SJCRH30 (cell line): ENCODE measurements at places on chromosomes 5 and 9. TPM values are rescaled to one million over a fixed set of nuclear protein-coding genes. Genes with fewer than 3 reads are reported as not detected.

DNA sequence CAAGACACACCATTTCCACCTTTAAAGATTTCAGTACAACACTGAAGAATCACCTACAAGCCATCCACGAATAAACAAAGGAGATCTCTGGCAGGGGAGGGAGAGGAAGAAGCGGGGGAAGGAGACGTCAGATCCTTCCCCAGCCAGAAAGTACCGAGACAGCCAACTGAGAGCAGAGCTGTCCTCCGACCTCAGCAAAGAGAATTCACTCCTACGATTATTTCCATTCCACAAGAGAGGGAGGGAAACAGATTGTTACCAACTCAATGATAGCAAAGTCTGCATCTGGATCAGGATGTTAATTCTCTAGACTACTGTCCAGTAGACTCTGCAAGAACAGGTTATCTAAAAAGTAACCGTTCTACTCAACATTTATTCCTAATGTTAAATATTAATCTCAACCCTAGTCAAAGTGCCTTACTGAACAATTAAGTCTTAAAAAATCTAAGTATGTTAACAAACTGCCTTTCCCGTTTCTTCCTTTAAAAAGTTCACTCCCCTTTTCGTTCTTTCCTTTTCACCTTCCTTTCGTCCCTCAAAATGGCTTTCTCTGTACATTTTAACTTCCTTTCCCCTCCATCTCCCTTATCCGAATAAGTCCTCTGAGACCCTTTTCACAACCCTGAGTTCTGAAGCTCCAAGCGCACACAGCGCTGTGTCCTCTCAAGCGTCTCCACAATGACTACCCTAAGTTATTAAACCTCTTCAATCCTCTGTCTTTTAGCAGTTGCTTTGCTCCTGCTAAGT, 1.4 kb downstream of the CHD1 start:
- DNase-seq = peak; percentile 42
- no peaks in the 10 kb centered on the region for H3K27me3 ChIP-seq
- peak overlapping the region; percentile 81 for H3K4me3 ChIP-seq
- peak overlapping the region; percentile 87 for H3K27ac ChIP-seq

- peak; percentile 71 for DNase-seq
- peak overlapping the region; percentile 46 for H3K27ac ChIP-seq
- H3K4me1 ChIP-seq = peaks cover 14% of the 10 kb centered on the region
- H3K27me3 ChIP-seq = no peaks in the 10 kb centered on the region
Measured at GRCh38 chr5:142364251-142365145, 39.7 kb upstream of the SPRY4 start.

DNA sequence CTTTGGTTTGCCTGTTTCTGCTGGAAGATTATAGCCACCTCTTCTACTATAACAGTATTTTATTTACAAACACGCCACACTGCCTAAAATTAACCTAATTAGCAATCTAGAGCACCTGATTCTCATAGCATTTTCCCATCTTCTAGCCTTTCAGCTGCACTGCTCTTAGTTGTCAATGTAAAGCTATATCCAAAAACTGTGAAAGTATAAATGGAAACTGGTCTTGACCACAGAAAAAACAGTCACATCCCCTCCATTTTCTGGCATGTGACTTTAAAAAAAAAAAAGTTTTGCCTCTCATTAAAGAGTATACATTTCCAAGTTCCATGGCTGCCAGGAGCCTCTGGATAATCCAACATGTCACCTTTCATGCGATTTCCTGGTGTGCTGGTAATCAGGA, 287.8 kb downstream of the DTWD2 start:
- H3K27ac ChIP-seq = no peak overlapping the region
- DNase-seq = no peak
- H3K36me3 ChIP-seq = no peaks in the 10 kb centered on the region
- no peaks in the 10 kb centered on the region for H3K27me3 ChIP-seq

GRCh38 chr5:72940082-72940481, 15.8 kb upstream of the FCHO2 start:
- no peaks in the 10 kb centered on the region for H3K36me3 ChIP-seq
- H3K27me3 ChIP-seq = peaks cover under 1% of the 10 kb centered on the region; the same call in 1 of the 2 replicates
- DNase-seq = no peak
- no peaks in the 10 kb centered on the region for H3K4me1 ChIP-seq
- no peak overlapping the region for H3K27ac ChIP-seq
- H3K4me3 ChIP-seq = no peak overlapping the region

- no peak overlapping the region for H3K27ac ChIP-seq
- no peak for DNase-seq
- H3K27me3 ChIP-seq = no peaks in the 10 kb centered on the region; the same call in 1 of the 2 replicates
- no peak overlapping the region for H3K4me3 ChIP-seq
- H3K4me1 ChIP-seq = peaks cover 5% of the 10 kb centered on the region
Measured at GRCh38 chr5:32776200-32776599, 65.1 kb downstream of the NPR3 start.

DNA sequence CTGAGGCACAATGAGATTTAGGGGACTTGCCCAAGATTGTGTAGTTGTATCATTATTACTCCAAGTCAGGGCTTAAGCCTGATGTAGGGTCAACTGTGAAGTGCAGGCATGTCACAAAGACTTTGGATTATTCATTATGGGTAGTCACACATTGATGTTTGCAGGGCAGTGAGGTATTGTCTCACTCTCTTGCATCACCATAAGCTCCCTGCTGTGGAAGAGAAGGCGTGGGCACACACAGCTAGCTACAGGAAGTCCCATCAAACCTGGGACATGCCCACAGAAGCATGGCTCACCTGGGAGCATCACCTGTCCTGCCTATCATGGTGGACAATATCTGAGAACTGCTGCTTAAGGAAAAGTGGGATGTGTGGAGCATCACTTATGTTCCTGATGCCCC, 42.1 kb downstream of the TMOD1 start:
- no peaks in the 10 kb centered on the region; the same call in 1 of the 2 replicates for H3K4me1 ChIP-seq
- no peak for DNase-seq
- H3K27me3 ChIP-seq = no peaks in the 10 kb centered on the region
- no peak overlapping the region for H3K4me3 ChIP-seq
- H3K27ac ChIP-seq = no peak overlapping the region

- no peak overlapping the region for H3K27ac ChIP-seq
- no peak for DNase-seq
- peaks cover 15% of the 10 kb centered on the region for H3K36me3 ChIP-seq
- no peaks in the 10 kb centered on the region for H3K27me3 ChIP-seq
- H3K4me3 ChIP-seq = no peak overlapping the region
- peaks cover 2% of the 10 kb centered on the region; the same call in 1 of the 2 replicates for H3K4me1 ChIP-seq
Measured at GRCh38 chr9:13143281-13143680, 136.2 kb downstream of the MPDZ start.

DNA sequence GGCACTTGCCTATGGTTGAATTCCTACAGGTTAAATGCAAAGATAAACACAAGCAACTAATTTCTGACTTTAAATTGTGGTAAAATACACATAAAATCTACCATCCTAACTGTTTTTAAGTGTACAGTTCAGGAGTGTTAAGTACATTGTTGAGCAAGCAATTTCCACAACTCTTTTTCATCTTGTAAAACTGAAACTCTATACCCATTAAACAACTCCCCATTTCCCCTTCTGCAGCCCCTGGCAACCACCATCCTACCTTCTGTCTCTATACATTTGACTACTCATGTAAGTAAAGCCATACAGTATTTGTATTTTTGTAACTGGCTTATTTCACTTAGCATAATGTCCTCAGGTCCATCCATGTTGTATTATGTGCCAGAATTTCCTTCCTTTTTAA, 38.5 kb upstream of the STX17 start:
- H3K4me1 ChIP-seq = no peaks in the 10 kb centered on the region
- H3K27me3 ChIP-seq = no peaks in the 10 kb centered on the region
- H3K27ac ChIP-seq = no peak overlapping the region
- H3K36me3 ChIP-seq = no peaks in the 10 kb centered on the region; the same call in 1 of the 2 replicates
- no peak overlapping the region for H3K4me3 ChIP-seq

- H3K4me3 ChIP-seq = peak overlapping the region; percentile 80
- H3K4me1 ChIP-seq = peaks cover 10% of the 10 kb centered on the region
- DNase-seq = peak; percentile 19
Measured at GRCh38 chr9:19102181-19102630, 498 bp downstream of the HAUS6 start.

- H3K4me1 ChIP-seq = peaks cover 6% of the 10 kb centered on the region
- no peaks in the 10 kb centered on the region for H3K27me3 ChIP-seq
- no peak overlapping the region for H3K27ac ChIP-seq
- DNase-seq = no peak
Measured at GRCh38 chr9:86508208-86508903, 154.1 kb upstream of the TUT7 start.

DNA sequence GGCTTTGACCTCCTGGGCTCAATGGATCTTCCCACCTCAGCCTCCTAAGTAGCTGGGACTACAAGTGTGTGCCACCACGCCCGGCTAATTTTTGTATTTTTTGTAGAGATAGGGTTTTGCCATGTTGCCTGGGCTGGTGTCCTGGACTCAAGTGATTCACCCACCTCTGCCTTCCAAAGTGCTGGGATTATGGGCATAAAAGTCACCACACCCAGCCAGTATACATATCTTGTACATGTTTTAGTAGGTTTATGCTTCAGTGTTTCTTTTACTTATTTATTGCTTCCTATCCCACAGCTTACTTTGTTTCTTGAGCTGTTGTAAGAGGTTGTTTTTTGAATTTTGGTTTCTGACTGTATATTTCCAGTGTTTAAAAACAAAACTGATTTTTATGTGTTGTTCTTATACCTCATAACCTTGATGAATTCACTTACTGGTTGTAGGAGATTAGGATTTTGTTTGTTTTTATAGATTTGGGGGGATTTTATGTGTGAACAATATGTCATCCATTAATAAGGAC, 12.9 kb downstream of the FBXW5 start:
- H3K36me3 ChIP-seq = peaks cover 10% of the 10 kb centered on the region
- no peak overlapping the region for H3K27ac ChIP-seq
- no peak overlapping the region for H3K4me3 ChIP-seq

GRCh38 chr5:155104441-155104840, 90.9 kb downstream of the KIF4B start:
- no peaks in the 10 kb centered on the region for H3K36me3 ChIP-seq
- H3K4me3 ChIP-seq = no peak overlapping the region
- DNase-seq = no peak
- H3K27ac ChIP-seq = no peak overlapping the region
- H3K27me3 ChIP-seq = 0 out of 2 replicates have a peak, but pooled peaks cover 2% of the 10 kb centered on the region
- H3K4me1 ChIP-seq = no peaks in the 10 kb centered on the region

GRCh38 chr5:9557696-9558095, 11.8 kb upstream of the SEMA5A start:
- DNase-seq = no peak
- no peak overlapping the region for H3K27ac ChIP-seq
- H3K36me3 ChIP-seq = no peaks in the 10 kb centered on the region
- no peak overlapping the region for H3K4me3 ChIP-seq

DNA sequence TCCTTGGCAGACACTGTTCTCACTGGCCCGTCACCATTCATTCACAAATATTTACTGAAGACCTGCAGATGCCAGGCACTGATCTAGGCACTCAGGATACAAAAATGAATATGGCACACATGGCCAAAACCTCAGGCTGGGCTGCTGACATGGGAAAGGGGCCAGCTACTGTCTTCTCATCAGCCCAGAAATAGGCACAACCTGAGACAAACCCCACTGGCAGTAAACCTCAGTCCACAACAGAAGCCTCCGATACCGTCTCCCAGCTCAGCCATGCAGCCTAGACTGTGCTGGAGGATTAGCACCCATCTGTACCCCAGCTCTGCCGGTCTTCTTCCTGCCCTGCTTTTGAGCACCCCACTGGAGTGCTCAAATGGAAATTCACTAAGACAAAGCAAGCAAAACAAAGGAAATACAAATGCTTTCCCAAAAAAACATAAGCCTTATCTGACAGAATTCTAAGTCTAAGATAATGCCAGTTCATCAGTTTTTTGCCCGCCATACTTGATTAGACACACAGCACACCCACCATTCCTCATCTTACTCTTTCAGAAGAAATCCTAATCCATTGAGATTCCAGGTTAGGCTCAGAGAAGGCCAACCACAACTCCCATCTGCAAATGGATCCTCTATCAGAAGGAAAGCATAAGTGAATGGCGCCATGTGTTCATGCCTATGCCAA, 8.2 kb downstream of the P4HA2 start:
- H3K4me1 ChIP-seq = peaks cover 29% of the 10 kb centered on the region
- DNase-seq = no peak
- no peak overlapping the region for H3K4me3 ChIP-seq

- no peak overlapping the region for H3K4me3 ChIP-seq
- H3K27ac ChIP-seq = no peak overlapping the region
- H3K27me3 ChIP-seq = no peaks in the 10 kb centered on the region
- no peaks in the 10 kb centered on the region for H3K36me3 ChIP-seq
Measured at GRCh38 chr5:133868946-133869518, 99.4 kb downstream of the C5orf15 start.

DNA sequence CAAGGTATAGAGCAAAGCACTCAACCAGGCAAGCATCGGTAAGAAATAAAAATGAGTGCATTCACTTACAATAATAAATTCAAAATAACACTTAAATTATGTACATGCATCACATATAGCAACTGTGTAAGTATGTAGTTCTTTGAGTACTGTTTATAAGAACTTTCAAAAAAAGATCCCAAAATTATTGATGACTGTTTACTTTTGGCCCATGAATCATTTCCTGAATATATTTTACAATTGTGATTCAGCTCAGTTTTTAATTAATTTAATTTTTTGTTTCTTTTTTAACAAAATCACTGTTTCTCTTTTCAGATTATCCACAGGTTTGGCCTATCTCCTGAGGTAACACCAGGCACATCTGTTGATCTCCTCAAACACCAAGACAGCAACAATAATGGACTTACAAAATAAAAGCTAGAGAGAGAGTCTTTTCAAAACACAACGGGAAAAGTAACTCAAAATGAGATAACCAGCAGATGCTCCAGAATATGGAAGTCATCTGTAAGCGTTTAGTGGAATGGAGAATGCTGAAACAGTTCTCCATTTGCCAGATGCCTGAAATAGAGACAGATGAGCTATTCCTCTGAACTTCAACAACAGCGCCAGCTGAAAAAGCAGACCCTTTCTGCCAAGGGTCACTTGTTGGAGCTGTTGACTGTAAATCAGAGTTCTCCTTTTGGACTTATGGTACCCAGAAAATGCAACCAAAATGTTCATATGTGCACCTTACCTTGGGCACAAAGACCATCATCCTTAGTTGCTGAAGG, 348.6 kb upstream of the RGMB start:
- DNase-seq = no peak
- no peaks in the 10 kb centered on the region for H3K36me3 ChIP-seq
- 0 out of 2 replicates have a peak, but pooled peaks cover 3% of the 10 kb centered on the region for H3K4me1 ChIP-seq
- H3K27ac ChIP-seq = no peak overlapping the region

GRCh38 chr9:137955224-137955570, 77.6 kb downstream of the CACNA1B start:
- H3K27ac ChIP-seq = no peak overlapping the region
- no peaks in the 10 kb centered on the region; the same call in 1 of the 2 replicates for H3K27me3 ChIP-seq
- no peak for DNase-seq
- no peak overlapping the region for H3K4me3 ChIP-seq
- no peaks in the 10 kb centered on the region for H3K36me3 ChIP-seq
- H3K4me1 ChIP-seq = no peaks in the 10 kb centered on the region

The GMCL2 gene
- not detected in 2 replicates for total RNA-seq

The CERCAM gene
- 27.7 and 28.0 TPM in 2 replicates for total RNA-seq

The GBA2 gene
- 34.4 and 37.1 TPM in 2 replicates for total RNA-seq

The PCAT7 gene
- total RNA-seq = not detected in 2 replicates

The C9orf78 gene
- 74.1 and 76.0 TPM in 2 replicates for total RNA-seq

The VCAN gene
- 157 TPM in 2 replicates for total RNA-seq

The MAMDC2 gene
- total RNA-seq = 7.2 and 9.0 TPM in 2 replicates

The PCDHA3 gene
- total RNA-seq = 0.02 TPM in 1 of 2 replicates, not detected in the other
